ENCODE measurements at places on chromosomes 12 and 14.

DNA sequence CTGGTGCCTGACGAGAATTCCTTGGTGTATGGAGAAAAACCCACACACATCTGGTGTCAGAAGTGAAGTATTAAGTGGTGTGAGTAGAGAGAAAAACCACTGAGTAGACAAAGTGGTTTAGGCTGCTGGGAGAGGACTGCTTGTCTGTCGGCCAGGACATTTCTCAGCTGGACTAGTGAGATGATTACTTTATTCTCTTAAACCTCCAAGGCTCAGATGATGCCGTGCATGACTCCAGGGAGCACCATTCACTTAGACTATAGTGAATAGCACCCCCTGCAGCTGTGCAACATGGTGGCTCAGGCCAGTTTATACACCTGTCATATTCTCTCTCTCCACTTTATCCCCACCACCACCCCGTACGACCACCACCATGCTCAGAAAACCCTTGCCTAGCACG lies 28.5 kb upstream of the NFYB start:
- DNase-seq: no peak

GRCh38 chr12:103778781-103779180 lies 62.3 kb downstream of the NT5DC3 start:
- DNase-seq: no peak

GRCh38 chr12:124340080-124340900 lies 45.4 kb downstream of the RFLNA start:
- DNase-seq: no peak

GRCh38 chr14:58571769-58572472 lies 65.8 kb upstream of the DACT1 start:
- no peak for DNase-seq

DNA sequence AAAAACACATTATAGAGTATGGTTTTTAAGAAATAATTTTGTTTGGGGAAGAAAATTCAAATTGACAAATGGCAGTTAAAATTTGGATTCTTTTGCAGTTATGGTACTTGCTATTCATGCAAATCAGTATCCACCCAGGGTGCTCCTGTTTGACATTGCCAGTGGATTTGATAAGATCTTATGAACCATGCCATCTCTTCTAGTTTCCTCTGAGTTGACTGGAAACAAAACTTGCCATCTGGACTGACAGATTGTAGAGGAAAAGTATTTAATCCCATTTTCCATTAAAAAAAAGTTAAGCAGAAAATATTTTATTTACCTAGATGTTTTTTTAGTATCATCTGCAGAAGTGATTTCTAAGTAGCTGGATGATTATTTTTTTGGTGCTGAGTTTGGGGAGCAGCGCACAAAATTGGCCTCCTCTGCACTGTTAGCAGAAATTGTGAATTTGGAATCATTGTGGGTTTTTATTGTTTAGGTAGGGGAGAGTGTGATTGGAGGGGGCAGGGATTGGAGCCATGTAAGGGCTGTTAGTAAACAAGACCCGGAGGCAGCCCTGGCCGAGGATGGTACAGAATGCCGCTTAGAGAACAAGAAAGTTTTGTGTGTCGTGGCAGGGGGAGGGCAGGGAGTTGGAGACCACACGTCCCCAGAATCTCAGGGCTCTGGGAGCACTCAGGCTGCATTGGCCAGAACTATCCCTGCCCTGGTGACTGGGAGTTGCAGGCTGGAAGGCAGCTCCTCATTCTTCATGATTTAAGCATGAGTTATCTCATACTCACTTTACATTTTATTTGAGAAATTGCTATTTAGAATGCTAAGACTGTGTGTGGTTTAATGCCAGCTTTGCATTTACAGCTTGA lies 56.6 kb downstream of the WDR20 start:
- no peak for DNase-seq

- peak; percentile 7 for DNase-seq
These were observed 179.6 kb downstream of the TMEM117 start for GRCh38 chr12:44015333-44015941.

GRCh38 chr12:46917821-46918220 lies 92.0 kb upstream of the SLC38A4 start:
- no peak for DNase-seq

- no peak for DNase-seq
These were observed 106.1 kb downstream of the SLC15A5 start for GRCh38 chr12:16171348-16171747.

Measured in iPS DF 19.7 (cell line).